ENCODE measurements at places on chromosomes 4 and X.

DNA sequence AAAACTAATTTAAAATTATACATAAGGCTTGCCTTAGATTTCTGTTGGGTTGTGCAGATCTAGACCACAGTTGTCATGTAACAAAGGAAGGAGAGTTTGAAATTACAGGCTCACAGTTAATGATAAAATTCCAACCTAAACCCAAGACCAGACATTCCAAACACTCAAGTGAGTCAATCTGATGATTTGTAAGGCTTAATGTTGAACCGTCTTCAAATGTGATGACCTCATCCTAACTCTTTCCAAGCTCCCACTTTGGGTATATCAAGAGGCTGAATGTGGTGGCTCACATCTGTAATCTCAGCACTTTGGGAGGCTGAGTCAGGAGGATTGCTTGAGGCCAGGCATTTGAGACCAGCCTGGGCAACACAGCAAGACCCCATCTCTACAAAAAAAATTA lies 149.2 kb downstream of the TBL1X start:
- DNase-seq: no peak

DNA sequence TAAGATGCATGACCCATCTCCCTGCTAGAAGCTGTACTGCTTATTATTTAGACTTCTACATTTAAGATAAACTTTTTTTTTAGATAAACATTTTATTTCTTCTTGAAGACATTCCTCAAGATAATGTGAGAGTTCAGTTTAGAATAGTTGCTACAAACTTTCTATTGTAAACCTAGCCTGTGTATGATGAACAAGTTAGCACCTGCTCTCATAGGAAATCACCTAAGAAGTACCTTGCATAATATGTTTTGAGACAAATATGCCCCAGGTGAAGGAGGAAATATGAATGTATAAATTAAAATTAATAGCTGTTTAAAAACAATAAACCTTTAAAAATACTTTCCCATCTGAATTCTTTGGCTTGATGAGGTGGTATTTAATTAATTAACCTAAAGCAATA lies 35.6 kb downstream of the RASGEF1B start:
- DNase-seq: no peak

DNA sequence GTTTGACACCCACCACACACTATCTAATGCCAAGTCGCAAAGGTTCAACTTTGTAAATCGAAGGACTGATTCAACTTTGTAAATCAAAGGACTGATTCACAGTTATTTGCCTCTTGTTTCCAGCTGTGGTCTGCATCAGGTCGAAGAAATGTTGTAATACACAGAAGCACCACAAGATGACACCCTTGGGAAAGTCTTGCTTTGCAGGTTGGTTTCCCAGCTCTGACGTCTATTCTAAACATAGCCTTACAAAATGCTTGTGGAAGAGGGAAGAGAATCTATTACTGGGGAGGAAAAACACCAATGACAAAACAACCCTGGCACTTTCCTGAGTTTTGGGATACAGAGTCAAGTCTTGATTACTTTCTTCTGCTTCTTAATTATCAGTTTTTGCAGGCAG lies 35.3 kb downstream of the SUPT20HL1 start:
- DNase-seq: no peak

- no peak for DNase-seq
Measured at GRCh38 chr4:78033861-78034260, 23.3 kb upstream of the FRAS1 start.

DNA sequence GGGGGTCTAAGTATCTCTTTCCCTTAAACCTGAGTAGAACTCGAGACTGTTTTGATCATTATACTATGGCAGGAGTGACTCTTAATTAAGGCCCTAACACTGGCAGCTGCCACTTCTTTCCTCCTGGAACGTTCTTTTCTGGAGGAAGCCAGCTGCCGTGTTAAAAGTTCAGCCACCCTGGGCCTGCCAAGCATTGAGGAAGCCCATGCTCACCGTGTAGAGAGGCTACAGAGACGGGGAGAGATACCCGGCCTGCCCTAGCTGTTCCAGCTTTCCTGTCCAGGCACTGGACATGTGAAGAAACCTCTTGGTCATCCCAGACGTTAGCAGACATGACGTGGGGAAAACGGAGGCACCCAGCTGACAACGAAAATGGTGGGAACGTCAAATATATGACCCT lies 274.1 kb downstream of the ARHGAP10 start:
- no peak for DNase-seq

GRCh38 chrX:115582616-115583495 lies 21.9 kb downstream of the PLS3 start:
- no peak for DNase-seq

- no peak for DNase-seq
Measured at GRCh38 chr4:89640620-89641366, 196.2 kb downstream of the SNCA start.

- no peak for DNase-seq
Measured at GRCh38 chrX:49030283-49030682, 12.9 kb downstream of the TFE3 start.

DNA sequence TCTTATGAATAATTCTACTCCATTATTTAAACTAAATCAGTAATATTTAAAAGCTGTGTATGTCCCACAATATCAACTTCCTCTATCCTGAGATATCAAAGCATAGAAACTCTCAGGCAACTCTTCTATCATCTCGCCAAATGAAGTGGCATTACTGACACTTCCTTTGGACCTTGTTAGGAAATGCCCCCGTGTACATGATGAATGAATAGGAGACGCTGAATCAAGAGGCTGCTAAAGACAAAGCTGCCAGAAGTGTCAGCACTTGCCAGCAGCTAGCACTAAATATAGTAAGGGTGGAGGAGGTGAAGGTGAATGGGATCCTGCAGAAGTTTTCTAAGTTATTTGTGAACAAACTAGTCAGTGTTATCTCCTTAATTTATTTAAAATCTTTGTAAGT lies 99.5 kb upstream of the BLTP1 start:
- no peak for DNase-seq

DNA sequence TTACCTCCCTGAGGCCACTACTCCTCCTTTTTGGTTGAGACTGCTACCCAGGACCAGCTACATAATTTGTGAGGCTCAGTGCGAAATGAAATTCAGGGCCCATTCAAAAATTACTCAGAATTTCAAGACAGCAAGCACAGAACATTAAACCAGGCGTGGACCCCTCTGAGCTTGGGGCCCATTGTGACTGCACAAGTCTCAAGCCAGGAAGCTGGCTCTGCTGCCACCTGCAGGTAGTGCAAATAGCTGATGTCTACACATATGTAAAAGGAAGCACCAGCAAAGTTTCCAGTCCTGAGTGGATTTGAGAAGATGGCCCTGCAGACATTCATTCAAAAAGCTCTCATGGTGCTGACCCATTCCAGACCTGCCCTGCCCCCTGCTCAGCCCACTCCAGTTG lies 213.4 kb upstream of the LNX1 start:
- no peak for DNase-seq

DNA sequence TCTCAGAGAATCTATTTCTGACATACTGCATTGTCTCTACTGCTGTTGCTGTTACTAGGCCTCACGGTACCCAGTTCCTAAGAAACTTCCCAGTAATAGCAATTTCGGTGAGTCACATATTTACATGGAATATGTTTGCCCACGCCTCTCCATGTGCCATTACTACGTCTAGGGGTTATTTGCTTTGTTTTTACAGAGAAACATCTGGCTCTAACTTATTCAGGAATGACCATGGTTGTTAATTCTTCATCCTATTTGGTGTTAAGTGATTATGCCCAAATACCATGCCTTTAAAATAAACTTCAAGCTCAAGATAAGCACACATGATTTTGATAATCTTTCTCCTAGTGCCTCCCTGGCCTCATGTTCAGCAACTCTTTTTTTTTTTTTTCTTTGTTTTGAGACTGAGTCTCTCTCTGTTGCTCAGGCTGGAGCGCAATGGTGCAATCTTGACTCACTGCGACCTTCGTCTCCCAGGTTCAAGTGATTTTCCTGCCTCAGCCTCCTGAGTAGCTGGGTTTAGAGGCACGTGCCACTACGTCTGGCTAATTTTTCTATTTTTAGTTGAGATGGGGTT lies 101.0 kb upstream of the HS3ST1 start:
- no peak for DNase-seq

DNA sequence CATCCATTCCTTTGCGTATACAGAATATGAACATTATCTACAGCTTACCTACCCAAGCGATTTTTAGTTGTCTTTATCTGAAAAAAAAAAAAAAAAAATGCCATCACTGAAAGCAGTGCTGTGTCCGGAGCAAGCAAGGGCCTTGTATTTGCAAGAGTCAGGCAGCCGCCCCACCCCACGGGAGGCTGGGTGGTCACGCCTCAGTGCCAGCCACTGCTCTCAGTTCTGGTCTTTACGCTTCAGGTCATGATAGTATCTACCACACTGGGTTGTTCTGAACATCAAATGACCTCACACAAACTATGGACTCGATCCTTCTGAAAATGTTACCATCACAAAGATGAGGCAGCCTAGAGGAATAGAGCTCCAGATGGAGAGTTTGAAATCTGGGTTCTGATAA lies 62.7 kb upstream of the HELT start:
- DNase-seq: no peak

DNA sequence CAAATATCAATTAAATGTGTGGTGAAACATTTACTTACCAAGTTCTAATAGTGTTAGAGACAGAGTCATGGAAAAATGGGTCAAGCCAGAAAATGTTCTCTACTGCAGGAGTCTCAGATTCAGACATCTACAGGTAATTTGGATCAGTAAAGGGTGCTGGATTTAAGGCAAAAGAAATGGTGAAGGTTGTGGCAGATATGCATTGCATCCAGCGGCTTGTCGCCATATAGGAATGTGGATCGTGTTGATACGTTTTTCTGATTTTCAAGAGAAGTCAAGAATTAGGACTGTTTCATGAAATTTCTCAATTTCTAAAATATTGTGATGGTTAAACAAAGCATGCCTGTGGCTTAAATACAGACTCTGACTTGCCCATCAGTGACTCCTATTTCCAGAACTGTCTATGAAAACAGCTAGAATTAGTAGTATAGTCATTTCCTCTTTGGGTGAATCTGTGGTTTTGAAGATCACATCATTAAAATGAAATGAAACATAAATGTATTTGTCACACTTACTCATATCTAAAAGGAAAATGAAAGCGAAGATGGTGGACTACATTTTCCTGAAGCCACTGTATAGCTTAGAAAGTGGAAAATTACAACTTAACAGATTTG lies 110.1 kb upstream of the VEGFC start:
- no peak for DNase-seq

DNA sequence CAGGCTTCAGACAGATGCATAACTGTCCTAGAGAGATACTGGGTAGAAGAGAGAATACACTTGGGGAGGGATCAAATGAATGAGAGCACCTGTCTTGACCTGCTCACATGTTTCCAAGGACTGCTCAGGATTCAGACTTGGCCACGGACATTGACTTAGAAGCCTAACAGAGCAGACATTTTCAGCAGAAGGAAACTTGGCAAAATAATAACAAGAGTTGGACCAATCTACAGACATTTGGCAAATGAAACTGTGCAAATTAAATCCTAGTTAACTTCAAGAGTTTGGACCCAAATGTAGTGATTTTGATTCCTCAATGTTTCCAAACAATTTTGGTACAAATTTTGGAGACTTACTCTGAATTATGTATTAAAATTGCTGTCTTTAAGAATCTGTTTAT lies 223.9 kb downstream of the CAMK2D start:
- DNase-seq: no peak

DNA sequence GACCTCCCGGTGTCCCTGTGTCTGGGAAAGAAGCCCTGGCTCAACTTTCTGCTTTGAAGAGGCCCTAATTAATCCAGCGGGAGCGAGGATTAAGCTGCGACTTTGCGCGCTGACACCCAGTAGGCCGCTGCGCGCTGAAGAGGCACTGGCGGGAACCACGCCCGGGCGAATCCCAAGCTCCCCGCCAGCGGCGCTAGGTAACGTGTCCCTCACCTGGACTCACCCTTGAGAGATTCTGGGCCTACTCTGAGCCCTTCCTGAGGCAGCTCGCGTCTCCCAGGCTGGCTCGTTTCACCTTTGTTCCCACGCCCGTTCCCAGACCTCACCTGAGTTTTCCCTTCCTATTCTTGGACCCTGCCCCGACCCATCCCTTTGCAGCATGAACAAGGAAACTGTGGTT lies 616 bp upstream of the KLHL34 start:
- DNase-seq: no peak

DNA sequence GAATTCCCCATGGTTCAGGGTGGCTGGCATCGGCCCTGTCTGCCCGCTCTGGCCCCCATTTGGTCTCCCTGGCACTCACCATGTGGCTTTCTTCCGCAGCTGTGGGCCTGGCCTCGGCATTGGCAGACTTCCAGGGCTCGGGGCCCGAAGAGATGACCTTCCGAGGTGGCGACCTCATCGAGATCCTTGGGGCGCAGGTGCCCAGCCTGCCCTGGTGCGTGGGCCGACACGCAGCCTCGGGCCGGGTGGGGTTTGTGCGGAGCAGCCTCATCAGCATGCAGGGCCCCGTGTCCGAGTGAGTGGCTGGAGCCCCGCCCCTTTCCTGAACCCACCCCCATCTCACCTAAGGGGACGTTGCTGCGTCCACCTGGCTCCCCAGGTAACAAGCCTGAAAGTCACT lies 20.1 kb downstream of the SH3TC1 start:
- no peak for DNase-seq

DNA sequence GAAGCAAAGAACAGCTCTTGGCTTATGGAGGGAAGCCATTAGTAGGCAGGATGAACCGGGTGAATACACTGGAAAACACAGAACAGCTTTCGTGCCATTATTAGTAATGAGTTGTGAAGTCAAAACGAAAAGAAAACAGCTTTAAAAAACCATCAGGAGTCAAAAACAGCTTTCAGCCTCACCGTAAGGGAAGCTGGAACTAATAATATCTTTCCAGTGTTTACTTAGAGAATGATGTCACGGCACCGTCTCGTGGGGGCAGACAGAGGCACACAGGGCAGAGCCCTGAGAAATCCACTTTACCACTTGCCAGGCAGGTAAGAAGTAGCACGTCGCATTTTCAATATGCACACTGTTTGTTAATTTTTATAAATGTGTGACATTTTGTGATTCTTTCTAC lies 37.9 kb upstream of the HMX1 start:
- no peak for DNase-seq

DNA sequence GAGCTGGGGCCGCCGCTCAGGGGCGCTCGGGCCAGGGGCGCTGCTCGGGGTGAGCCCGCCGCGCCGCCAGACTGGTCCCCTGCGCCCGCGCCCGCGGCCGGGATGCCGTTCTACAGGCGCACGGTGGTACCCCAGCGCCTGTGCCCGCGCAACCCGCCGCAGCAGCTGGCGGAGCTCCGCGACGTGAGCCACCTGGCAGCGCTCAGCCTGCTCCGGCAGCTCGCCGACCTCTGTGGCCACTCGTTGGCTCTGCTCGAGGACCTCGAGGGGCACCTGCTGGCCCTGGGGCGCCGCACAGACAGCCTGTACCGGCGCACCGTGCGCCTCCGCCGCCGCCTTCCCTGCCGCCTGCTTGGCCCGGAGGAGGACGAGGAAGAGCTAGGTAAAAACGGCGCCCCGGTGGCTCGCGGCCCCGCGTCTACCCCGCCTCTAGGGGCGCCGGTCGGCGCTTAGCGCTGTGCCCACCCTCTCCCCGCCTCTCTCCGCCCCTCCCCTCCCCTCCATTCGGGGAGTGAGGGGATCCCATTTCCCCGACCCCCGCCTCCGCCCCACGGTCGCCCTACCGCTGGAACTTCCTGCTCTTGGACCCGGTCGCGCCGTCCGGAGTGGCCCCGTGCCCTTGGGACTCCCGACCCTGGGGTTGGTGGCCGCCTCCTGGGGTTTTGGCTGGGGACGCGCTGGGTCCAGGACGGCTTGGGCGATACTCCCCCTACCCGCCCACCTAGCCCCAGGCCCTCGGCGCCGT lies 513 bp downstream of the NHSL2 start:
- no peak for DNase-seq
